ENCODE measurements at places on chromosomes 1 and 21.

DNA sequence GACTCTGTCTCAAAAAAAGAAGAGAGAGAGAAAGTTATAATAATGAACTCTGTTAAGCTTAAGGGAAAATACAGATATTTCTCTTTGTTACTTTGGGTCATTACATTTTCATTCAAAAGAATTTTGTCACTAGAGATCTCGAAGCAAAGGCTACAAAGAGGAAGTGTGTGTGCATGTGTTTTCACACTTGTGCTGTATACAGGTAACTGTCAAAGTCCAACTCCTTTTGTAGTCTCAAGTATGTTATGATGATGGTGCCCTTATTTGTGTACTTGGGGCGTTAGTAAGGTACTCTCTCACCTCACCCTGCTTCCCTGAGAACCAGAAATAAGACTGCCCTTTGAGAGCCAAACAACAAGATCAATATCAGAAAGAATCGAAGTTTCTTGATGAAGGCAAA, 152.9 kb upstream of the ZNF644 start:
- no peak overlapping the region for H3K4me3 ChIP-seq
- no peak overlapping the region for H3K27ac ChIP-seq
- no peaks in the 10 kb centered on the region for H3K36me3 ChIP-seq
- no peaks in the 10 kb centered on the region for H3K27me3 ChIP-seq

- no peaks in the 10 kb centered on the region for H3K4me1 ChIP-seq
- no peaks in the 10 kb centered on the region for H3K36me3 ChIP-seq
- no peak for DNase-seq
- no peak overlapping the region for H3K4me3 ChIP-seq
- H3K27me3 ChIP-seq: no peaks in the 10 kb centered on the region
Observed at GRCh38 chr1:58524353-58524945, 22.1 kb downstream of the OMA1 start.

DNA sequence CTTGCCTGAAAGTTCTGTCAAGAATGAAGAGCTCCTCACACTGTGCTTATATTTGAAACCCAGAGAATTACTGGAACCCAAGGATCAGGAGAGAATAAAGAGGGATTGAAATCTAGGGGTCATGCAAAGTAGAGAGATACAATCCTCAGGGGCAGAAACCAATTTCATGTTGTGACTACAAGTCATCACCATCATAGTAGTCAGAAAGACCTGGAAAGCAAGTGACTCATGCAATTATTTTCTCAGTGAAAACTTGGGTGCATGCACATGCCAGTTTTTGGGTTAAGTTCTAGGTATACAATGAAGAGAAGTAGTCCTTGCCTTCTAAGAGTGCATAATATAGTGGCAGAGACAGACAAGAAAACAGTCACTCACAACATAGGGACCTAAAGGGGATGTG, 210.0 kb downstream of the ZC3H11B start:
- no peak for DNase-seq
- no peak overlapping the region for H3K4me3 ChIP-seq
- H3K27me3 ChIP-seq: no peaks in the 10 kb centered on the region
- no peaks in the 10 kb centered on the region for H3K4me1 ChIP-seq
- H3K27ac ChIP-seq: no peak overlapping the region

DNA sequence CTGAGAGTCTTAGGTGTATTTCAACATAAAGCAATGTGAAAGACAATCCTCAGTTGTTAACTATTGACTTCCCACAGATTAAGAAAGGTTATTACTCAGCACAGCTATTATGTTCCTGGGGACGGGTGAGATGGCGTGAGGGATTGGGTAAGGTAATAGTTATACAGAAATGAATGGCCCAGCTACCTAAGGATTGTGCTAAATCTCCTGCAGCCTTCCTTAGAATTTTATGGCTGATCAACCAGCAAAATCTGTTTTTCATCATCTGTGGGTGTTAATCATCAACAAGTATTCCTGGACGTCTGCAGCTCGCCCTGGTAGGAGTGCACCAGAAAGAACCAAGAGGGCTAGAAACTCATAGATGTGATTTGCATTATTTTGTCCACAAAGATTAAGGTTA, 146.0 kb upstream of the IVNS1ABP start:
- no peaks in the 10 kb centered on the region for H3K4me1 ChIP-seq
- DNase-seq: no peak
- H3K36me3 ChIP-seq: no peaks in the 10 kb centered on the region
- H3K27ac ChIP-seq: no peak overlapping the region

GRCh38 chr1:219041818-219042217, 131.9 kb upstream of the LYPLAL1 start:
- H3K4me3 ChIP-seq: no peak overlapping the region
- no peaks in the 10 kb centered on the region for H3K27me3 ChIP-seq
- no peaks in the 10 kb centered on the region for H3K36me3 ChIP-seq

DNA sequence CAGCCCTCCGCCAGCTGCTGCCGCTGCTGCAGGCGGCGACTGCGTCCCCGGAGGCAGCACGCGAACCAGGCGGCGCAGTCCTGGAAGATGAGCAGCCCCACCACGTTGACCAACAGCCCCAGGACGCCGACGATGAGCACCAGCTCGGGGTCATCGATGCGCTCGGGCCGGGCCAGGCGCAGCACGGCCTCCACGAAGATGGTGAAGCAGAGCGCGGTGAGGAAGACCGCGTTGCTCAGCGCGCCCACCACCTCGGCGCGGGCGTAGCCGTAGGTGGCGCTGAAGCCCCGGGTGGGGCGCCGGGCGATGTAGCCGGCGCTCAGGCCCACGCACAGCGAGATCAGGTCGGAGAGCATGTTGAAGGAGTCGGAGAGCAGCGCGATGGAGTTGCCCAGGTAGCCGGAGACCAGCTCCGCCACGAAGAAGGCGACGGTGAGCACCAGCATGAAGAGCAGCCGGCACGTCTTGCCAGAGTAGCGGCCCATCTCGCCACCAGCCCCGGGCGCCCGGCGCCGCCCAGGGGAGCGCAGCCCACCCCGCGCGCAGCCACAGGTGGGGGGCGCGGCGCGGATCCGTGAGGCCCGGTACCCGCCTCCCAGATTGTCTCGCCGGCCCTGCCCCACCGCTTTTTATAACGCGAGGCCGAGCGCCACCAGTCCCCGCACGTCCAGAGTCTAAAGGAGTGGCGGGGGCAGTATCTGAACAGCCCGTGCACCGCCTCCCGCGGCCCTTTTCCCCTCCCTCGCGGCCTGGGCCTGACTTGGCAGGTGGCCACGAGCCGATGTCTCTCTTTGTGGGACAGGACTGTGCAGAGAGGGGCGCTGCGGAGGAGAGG, at the start of gene SLC30A10:
SLC30A10 (minus strand) TSS at position 602 of the 835 bp plus-strand sequence; CDS start at position 485, 117 bp downstream.
- peak; percentile 12 for DNase-seq
- H3K36me3 ChIP-seq: no peaks in the 10 kb centered on the region
- H3K4me3 ChIP-seq: peak within 1 kb of the TSS; percentile 36
- H3K27ac ChIP-seq: no peak within 1 kb of the TSS

DNA sequence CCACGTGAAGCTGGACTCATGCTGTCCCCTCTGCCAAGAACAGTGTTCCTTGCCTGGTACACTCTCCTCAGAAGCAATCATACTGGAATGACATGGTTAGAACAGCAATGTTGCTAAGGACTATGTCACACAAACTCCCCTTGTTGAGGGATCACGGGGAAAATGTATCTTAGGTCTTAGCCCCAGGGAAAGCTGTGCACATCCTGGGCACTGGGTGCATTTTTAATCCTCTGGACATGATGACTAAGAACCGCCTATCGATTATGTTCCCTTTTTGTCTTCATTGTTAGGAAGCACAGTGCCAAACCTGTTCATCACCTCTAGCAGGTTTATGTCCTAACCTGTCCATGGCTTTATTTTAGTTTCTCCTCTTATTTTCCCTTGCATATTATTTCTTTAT, 115.1 kb downstream of the HIVEP3 start:
- no peak for DNase-seq
- no peak overlapping the region for H3K4me3 ChIP-seq
- H3K27me3 ChIP-seq: no peaks in the 10 kb centered on the region
- H3K36me3 ChIP-seq: no peaks in the 10 kb centered on the region
- no peak overlapping the region for H3K27ac ChIP-seq

- no peak overlapping the region for H3K4me3 ChIP-seq
- H3K27ac ChIP-seq: no peak overlapping the region
- no peaks in the 10 kb centered on the region for H3K4me1 ChIP-seq
- DNase-seq: no peak
- H3K27me3 ChIP-seq: peaks cover 3% of the 10 kb centered on the region
Observed at GRCh38 chr1:24591781-24592180, 35.9 kb downstream of the NCMAP start.

DNA sequence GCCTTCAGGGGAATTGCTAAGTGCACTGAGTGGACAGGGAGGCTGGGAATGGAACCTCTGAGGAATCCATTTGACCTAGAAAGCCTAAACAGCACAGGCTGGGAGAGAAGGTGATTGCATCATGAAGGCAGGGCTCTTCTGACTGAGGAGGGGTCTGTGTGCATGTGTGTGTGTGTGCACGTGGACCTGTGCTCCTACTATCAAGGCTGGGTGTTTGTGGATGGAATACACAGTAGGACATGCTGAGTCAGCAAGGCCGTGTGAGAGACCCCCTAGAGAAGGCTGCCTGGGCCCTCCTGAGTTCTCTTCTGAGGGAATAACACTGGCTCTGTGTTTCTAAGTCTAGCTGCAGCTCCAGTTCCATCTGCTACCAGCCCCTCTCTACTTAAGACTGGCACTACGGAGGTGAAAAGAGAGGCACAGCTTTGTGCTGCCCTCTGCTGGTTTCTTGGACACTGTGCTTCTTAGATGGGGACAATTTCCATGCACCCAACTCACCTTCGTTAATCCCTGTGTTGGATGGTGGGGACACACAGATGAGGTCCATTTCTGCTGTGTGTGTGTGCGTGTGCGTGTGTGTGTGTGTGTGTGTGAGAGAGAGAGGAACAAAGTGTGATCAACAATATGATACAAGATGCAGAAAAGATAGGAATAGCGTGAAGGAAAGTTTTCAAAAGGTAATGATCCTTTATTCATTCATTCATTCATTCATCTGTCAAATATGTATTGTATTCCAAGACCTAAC, 6.2 kb upstream of the EFCAB14 start:
- H3K36me3 ChIP-seq: no peaks in the 10 kb centered on the region
- H3K27me3 ChIP-seq: no peaks in the 10 kb centered on the region
- peaks cover 3% of the 10 kb centered on the region for H3K4me1 ChIP-seq

GRCh38 chr1:226496453-226497015, 52.0 kb upstream of the STUM start:
- no peak for DNase-seq
- H3K4me3 ChIP-seq: no peak overlapping the region
- H3K36me3 ChIP-seq: no peaks in the 10 kb centered on the region
- H3K4me1 ChIP-seq: peaks cover 7% of the 10 kb centered on the region
- H3K27ac ChIP-seq: no peak overlapping the region
- peaks cover 11% of the 10 kb centered on the region for H3K27me3 ChIP-seq

DNA sequence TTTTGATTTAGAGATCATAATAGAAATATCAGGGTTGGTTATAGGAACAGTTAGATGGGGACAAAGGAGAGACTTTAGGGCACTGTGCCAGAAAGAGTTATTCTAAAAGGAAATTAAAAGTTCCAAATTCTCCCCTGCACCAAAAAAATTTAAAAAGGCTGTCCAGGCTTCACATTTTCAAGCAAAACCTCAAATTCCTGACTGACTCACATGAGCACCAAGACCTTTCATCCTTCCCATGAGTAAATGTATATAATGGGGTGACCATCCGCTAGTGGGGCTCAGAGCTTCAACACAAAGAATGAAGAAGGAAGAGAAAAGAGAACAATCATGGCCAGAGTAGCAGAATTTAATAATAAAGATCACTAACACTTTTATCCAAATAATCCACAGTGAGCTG, 131.6 kb upstream of the MROH9 start:
- DNase-seq: no peak
- H3K4me1 ChIP-seq: peaks cover 3% of the 10 kb centered on the region
- H3K36me3 ChIP-seq: no peaks in the 10 kb centered on the region
- no peak overlapping the region for H3K4me3 ChIP-seq

DNA sequence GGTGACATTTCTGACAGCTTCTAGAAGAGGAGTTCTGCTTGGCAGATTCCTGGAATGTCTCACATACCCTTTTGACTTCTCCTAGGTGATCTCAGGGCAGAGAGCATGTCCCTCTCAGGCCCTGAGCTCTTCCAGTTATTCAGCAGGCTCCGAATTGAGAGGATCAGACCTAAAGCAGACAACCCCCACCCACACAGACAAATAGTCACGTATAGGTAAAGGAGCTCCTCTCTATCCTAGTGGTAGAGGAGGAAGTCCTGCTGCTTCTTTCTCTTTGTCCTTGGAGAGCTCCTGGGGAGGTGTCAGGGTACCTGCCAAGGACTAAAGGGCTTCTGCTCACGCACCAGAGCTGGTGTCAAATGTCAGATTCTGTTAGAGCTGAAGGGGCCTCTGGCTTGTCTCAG, 128.1 kb downstream of the IER5 start:
- no peak overlapping the region for H3K27ac ChIP-seq
- no peaks in the 10 kb centered on the region for H3K4me1 ChIP-seq
- no peak overlapping the region for H3K4me3 ChIP-seq
- DNase-seq: no peak
- H3K36me3 ChIP-seq: no peaks in the 10 kb centered on the region
- peaks cover 3% of the 10 kb centered on the region for H3K27me3 ChIP-seq

Measured in muscle of leg (tissue), 16 donors.